ENCODE measurements at places on chromosomes 11 and 22.

- DNase-seq, result no peak
Observed at GRCh38 chr22:24289741-24290163, 19.1 kb downstream of the SPECC1L start.

GRCh38 chr22:42813501-42813900, 43.6 kb downstream of the ARFGAP3 start:
- DNase-seq, result no peak

GRCh38 chr22:49306632-49307480, 520.8 kb downstream of the BRD1 start:
- DNase-seq, result no peak

- DNase-seq, result no peak
Observed at GRCh38 chr22:28910569-28911303, 27.4 kb downstream of the ZNRF3 start.

DNA sequence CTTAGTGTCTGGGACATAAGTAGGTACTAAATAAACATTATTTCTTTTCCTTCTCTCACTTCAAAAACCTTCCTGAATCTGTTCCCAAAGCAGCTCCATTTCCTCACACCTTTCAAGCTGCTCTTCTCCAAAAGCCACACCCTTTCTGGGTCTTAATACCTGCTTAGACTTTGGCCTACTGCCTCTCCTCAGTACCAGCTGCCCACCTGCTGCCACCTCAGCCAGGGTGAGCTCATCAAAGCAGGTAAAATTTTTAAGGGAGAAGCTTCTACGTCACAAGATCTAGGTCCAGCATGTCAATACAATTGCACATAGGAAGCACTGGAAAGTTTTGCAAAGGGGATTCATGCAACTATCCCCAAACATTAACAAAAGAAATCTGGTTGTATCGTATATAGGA, 108.4 kb downstream of the RPL27A start:
- no peak for DNase-seq

- DNase-seq, result no peak
Observed at GRCh38 chr11:10895285-10895684, 37.4 kb upstream of the ZBED5 start.

GRCh38 chr11:64605244-64605560, 14.2 kb downstream of the SLC22A12 start:
- DNase-seq, result no peak

- no peak for DNase-seq
Observed at GRCh38 chr22:37184380-37184755, 3.7 kb downstream of the C1QTNF6 start.

GRCh38 chr11:122209619-122210366, 93.8 kb upstream of the BLID start:
- no peak for DNase-seq

- no peak for DNase-seq
Observed at GRCh38 chr11:119120639-119121007, 757 bp upstream of the HINFP start.

GRCh38 chr11:60530454-60531100, 15.4 kb downstream of the MS4A13 start:
- DNase-seq, result no peak

DNA sequence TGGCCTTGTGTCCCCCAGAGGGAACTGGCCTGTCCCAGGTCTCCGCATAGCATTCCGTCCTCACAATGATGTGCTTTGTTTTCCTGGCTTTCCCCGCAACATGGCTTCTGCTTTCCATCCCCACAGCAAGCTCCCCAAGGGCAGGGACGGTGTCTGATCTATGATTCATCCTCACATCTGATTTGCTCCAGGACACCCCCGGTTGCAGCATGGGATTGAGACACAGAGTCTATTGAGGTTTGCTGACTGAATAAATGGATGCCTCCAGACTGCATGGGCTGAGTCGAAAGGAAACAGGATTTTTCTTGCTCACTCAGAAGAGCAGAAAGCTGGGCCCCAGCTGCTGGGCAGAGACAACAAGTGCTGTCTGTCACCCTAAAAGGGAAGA, 40.2 kb downstream of the LMO1 start:
- no peak for DNase-seq

DNA sequence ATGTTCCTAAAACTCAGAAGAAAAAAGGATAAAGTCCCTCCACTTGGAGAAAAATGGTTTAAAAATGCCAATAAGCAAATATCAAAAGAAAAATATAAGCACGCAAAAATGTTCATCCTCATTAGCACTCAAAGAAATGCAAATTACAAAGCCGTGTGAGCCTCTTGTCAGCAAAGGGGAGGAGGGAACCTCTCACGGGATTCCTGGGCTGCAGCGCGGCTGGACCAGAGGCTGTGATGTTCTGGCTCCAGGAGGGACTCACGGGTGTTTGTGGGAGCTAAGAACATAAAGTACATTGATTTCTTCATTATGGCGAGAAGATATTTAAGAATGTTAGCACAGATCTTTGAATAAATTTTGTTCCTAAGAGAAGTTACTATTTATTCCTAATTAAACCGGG, 1451.2 kb downstream of the BRD1 start:
- DNase-seq, result no peak

GRCh38 chr11:6210274-6210955, 5.1 kb downstream of the C11orf42 start:
- no peak for DNase-seq

- DNase-seq, result no peak
Observed at GRCh38 chr11:110766316-110766715, 54.1 kb upstream of the ARHGAP20 start.

DNA sequence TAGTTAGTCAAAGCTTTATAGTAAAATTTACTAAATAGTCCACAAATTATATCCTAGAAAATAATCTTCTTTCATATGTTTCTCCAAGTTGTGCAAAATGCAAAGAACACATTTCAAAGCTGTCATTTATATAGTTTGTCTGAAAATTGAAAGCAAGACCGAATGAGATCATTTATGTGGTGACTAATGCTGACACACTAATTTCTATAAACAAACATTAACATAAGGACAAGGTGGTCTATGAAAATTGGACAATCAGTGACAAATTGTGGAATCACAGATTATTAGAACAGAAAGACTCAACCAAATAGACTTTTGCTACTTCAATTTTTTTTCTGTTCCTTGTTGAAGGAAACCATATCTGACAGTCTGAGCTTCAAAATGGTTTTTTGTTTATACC, 1056.1 kb downstream of the LRRC4C start:
- DNase-seq, result no peak

- no peak for DNase-seq
Observed at GRCh38 chr11:71574418-71574817, 8.3 kb downstream of the KRTAP5-11 start.

- peak; percentile 47 for DNase-seq
Observed at GRCh38 chr22:33524511-33525260, 395.6 kb downstream of the LARGE1 start.

GRCh38 chr22:25942856-25943411, 200.9 kb downstream of the MYO18B start:
- peak; percentile 85 for DNase-seq

- no peak for DNase-seq
Observed at GRCh38 chr11:117986981-117987574, 884 bp downstream of the IL10RA start.

GRCh38 chr11:57547854-57548377, 10.5 kb downstream of the SMTNL1 start:
- no peak for DNase-seq

DNA sequence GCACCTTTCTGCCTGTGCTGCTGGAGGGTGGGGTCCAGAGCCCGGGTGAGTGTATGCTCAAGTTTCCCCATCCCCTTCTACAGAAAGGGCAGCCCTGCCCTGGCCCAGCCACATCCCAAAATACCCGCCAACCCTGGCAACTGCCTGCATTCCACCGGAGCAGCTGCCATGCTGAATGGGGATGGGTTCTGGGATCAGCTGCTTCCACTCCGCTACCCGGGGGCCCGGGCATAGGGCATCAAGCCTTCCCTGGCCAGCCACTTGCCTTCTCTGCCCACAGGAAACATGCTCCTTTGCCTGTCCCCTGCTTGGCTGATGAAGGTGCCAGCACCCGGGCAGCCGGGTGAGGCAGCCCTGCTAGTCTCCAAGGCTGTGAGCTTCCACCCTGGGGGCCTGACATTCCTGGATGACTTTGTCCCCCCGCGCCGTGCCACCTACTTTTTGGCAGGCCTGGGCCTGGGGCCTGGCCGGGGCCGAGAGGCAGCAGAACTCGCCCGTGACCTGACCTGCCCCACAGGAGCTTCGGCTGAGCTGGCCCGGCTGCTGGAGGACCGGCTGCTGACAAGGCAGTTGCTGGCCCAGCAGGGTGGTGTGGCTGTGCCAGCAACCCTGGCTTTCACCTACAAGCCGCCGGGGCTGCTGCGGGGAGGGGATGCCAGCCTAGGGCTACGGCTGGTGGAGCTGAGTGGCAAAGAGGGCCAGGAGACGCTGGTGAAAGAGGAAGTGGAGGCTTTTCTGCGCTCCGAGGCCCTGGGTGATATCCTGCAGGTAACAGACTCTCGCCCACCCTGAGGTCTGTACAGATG, 3.2 kb downstream of the CARNS1 start:
- DNase-seq, result no peak

DNA sequence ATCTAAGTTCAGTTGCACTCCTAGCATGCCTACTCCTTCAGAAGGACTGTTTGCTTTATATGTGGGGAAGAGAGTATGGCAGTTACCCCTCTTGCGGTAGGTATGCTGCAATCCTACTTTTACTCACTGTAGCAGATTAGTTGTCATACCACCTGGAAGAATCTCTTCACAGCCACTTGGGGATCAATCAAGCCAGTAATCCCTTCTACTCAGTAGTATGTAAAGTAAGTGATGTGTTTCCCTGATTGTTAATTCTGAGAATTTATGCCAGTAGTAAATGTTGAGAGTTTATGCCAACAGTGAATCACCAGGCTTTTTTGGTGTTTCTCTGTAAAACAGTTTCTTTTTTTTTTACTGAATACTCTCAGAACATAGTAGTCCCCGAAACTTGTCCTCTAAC, 34.4 kb downstream of the PRMT3 start:
- DNase-seq, result peak; percentile 11

DNA sequence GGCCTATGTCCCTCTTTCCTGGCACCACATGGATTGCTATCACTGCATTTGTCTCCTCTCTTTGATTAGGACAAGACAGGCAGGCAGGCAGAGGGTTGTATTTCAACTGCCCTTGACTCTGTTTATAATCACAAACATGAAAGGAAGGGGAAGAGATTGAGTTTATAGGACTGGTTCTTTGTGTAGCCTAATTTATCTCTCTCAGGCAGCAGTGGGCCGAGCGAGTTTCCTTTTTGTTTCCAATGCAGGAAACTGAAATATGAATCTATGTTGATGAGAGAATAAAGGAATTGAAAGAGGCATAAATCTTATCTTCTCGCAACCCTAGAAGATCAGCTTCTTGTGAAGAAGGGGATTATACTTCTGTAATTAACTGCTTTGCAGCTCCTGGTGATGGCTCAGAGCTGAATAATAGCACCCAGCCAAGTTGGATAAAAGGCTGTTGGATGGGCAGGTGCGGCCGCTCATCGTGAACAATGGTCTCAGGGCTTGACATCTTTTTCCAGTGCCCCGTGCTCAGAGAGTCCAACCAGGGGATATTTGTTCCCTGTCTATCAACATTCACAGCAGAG, 80.6 kb upstream of the SYT13 start:
- no peak for DNase-seq

DNA sequence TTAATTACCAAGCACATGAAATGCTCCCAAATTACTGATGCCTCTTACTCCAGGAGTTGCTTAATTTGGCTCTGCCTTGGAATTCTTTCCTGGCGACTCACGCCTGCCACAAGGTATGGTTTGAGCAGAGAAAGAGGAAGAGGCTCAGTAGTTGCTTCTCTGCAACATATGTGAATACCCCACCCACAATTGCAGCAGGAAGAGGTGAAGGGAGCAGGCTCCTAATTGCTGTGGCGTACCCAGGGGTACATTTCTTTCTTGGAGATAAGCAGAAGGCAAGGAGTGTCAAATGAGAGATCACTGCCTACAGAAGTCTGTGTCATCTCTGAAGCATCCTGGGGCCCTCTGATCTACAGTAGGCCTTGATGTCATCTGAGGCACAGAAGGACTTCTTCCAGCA, 10.6 kb upstream of the NNMT start:
- DNase-seq, result no peak

- no peak for DNase-seq
Observed at GRCh38 chr11:90113541-90113940, 20.9 kb upstream of the NAALAD2 start.

GRCh38 chr11:71502026-71502425, 25.0 kb upstream of the KRTAP5-7 start:
- no peak for DNase-seq

GRCh38 chr11:32429477-32429876, 5.9 kb downstream of the WT1 start:
- no peak for DNase-seq

- no peak for DNase-seq
Observed at GRCh38 chr11:7667460-7667859, 5.8 kb downstream of the CYB5R2 start.

DNA sequence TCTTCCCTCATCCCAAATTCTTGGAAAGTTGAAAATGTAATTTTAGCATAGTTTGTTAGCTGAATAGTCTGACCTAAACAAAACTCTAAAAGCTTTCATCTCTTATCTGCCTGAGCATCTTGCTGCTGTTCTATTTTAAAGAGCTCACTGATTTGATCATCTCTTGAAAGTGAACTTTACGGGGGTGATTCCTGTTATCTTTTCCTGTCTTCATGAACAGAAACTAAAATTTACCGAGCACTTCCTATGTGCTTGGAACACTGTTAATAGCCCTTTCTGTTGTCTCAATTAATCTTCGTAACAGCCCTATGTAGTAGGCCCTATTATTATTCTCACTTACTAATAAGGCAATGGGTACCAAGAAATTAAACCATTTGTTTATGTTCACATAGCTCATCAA, 12.3 kb downstream of the AMOTL1 start:
- DNase-seq, result no peak

- no peak for DNase-seq
Observed at GRCh38 chr11:11078344-11079086, 220.7 kb upstream of the ZBED5 start.

DNA sequence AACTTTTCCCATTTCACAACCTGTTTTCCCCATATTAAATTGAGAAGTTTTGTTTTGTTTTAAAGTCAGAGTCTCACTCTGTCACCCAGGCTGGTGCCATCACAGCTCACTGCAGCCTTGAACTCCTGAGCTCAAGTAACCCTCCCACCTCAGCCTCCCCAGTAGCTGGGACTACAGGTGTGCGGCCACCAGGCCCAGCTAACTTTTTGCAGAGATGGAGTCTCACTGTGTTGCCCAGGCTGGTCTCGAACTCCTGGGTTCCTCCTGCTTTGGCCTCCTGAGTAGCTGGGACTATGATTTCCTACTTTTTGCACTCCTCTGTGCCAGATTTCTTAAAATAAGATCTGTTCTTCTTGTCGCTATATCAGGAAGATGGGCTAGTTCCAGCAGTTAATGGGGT, 44.9 kb downstream of the GNB1L start:
- no peak for DNase-seq

- no peak for DNase-seq
Observed at GRCh38 chr11:40679276-40679675, 780.2 kb downstream of the LRRC4C start.

DNA sequence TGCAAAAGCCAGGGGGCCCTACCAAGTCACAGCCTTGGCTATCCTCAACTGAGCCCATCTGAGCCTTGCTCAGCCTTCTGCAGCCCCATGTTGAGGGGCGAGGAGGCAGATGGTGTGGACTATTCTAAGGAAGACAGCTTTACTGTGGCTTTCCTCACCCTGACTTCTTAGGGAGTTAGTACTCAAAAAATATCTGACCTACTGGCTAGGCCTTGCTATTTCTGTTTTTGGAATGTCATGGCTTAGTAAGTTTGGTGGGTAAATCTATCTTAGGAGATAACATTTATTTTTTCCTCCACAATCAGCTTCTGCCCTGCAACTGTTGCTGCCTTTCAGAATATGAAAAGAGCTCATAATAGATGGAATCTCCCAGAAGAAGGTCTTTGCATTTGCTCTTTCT, 80.9 kb downstream of the LDLRAD3 start:
- DNase-seq, result no peak

GRCh38 chr11:76641905-76642304, 28.6 kb downstream of the LRRC32 start:
- no peak for DNase-seq

All from NCI-H524 treated with DMSO at 0.1 percent for 48 hours (cell line).